ENCODE measurements at places on chromosomes 5 and 9.

DNA sequence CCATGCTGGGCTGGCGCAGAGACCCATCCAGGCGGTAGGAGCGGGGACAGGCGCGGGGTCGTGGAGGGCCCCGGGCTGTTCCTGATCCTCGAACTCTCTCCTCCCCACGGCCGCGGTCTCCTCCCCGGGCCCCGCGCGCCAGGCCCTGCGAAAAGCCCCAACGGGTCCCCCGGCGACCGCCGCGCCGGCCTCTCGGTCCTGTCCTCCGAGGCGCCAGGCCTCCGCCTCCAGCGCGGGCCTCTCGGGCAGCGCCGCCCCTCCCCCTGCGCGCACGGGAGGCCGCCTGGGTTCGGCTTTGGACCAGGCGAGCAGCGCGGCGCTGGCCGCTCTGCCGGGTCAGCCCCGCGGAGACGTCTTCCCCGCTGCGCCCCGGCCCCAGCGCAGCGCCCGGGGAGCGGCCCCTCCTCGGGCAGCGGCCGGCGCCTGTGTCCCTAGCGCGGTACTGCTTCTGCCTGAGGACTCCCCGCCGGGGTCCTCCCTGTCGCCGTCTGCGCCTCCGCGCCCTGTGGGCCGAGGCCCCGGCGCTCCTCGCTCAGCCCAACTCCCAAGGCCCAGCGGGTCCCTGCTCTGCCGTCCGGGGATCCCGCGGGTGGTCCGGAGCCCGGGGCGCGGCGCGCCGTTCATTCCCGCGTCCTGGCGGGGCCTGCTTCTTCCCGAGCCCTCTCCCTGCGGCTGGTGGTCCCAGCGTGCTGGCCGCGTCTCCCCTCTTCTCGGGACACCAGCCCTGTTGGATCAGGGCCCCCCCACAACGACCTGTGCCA lies 13.4 kb downstream of the COL23A1 start:
- DNase-seq = no peak

DNA sequence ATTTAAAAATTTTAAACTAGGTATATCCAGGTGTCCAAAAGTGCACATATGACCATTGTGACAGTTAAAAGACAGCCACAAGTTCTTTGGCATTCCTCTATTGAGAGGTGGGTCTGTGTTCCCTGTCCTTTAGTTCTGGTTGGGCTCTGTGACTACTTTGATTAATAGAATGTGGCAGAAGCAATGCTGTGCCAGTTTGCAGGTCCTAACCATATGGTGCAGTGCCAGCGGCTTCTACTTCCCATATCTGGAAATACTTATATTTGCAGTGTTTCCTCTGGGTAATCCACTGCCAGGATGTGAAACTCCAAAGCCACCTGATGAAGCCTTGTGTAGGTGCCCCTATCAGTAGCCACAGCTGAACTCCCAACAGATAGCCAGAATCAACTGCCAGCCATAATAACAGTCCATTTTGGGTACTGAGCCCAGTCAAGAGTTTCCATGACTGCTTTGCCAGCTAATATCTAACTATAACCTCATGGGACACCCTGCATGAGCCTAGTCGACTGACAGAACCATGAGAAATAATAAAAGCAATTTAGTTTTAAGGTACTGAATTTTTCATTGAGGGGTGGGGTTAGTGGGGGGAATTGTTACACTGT lies 361.0 kb upstream of the SEMA6A start:
- no peak for DNase-seq

DNA sequence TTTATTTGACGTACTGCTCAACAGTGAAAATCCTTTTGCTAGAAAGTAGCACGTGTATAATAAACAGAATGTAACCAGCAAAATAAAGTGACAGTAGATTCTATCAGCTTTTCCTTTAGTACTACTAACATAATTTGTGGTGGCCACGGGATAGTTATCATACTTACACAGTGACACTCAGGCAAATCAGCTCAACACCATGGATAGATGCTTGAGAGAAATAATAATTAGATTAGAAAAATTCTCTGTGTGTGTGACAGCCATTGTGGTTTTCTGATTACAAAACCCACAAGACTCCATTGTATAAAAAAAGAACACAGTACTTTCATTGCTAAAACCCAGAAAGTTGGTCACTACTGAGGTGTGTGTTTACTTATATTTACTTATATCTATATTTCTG lies 101.1 kb downstream of the MUSK start:
- no peak for DNase-seq

DNA sequence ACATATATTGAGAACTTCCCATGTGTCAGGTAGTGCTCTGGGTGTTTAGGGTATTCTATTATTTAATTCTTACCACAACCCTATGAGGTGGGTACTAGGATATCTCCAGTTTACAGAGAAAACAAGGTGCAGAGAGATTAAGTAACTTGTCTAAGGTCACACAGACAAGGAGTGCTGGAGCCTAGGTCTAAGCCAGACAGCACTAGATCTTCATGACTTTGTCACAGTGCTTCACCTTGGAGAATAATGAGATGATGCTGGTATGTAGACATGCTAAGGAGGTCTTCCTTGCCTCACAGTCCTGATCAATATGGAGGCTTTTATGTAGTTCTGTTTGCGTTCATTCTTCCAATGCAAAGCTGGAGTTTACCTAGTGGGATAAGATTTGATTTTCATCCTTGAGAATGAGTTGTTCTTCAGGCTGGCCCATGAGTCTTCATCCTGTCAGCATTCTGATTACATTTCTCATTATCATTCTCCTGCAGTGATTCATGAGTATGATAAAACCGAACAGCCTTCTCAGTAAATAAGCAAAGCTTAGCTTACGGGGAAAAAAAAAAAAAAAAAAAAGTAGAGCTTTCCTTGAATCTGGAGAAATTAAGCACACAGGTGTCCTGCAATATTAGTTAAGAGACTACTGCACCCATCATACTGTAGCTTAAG lies 176.3 kb downstream of the C9orf152 start:
- DNase-seq = no peak

GRCh38 chr5:52909192-52909591 lies 80.0 kb upstream of the ITGA2 start:
- DNase-seq = no peak

DNA sequence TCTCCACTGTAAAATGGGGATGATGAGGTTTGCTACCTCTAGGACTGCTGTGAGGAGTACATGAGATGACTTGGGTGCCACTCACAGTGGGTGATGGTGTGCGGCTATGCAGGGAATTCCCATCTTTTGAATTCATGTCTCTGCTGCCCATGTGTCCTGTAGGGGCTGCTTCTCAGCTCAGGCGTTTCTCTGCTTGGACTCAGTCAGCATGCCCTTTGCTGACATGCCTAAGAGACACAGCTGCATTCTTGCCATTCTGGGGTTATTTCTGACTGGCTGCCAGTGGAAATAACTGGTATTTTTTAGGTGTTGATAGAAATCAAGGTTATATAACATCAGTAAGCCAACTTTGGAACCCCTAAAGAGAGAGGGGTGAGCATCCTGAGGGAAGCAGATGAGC lies 24.3 kb upstream of the XPA start:
- DNase-seq = no peak

- no peak for DNase-seq
These were observed 53.6 kb downstream of the RAB24 start for GRCh38 chr5:177249761-177250537.

DNA sequence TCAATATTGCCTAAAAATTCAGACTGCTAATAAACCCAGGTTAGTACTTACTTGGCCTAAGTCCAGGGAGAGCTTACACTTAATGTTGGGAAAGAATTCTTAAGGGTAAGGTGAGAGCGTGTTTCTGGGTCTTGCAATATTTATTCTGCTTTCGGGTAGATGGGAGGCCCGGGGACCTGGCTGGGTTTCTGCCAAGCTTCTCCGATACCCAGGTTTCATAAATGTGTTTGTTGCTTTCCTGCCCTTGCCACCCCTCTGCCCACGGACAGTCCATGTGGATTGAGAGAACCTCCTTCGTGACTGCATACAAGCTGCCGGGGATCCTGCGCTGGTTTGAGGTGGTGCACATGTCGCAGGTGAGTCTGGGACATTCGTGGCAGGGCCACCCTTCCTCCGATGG lies 48.4 kb upstream of the FOXI1 start:
- no peak for DNase-seq

DNA sequence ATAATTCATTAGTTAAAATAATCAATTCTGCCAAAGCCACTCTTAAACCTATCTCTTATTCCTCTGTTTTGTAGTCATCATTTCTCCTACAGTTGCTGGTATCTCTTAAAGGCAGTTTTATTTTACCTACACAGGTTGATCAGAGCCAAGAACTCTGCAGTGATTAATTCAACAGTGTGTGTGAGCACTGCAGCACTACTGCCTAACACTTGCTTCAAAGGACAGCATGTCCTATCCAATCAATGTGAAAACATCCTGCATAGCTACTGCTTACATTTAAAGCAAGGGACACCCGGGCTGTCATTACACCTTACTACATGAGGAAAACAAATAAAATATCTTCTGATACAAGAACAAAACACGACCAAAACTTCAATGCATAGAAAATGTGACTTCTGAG lies 45.1 kb upstream of the HK3 start:
- no peak for DNase-seq

DNA sequence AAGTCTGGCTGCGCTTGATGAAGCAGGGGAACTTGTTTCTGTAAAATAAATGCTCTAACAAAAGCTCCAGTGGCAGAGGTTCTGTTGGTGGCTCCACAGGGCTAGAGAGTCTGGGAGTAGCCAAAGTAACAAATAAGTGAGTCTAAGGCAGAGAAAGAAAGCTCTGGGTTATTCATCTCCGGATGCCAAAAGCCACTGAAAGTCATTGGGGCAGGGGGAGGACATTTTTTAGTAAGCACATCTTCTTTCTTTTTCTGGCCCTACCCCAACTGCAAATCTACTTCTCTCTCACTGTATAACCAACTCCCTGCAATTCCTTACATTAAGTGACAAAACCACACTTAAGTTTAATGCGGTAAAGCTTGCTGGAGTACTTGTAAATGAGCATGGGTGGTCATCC lies 141.6 kb downstream of the INSYN2B start:
- no peak for DNase-seq

GRCh38 chr5:172035049-172035448 lies 28.6 kb upstream of the FBXW11 start:
- no peak for DNase-seq

Measured in SHP77 (cell line).